Retinal pigment epithelial cell (primary cell): ENCODE measurements at places on chromosomes 3 and 15.
A peak's percentile ranks its signal among the peaks of the same experiment; 100 is the strongest.

DNA sequence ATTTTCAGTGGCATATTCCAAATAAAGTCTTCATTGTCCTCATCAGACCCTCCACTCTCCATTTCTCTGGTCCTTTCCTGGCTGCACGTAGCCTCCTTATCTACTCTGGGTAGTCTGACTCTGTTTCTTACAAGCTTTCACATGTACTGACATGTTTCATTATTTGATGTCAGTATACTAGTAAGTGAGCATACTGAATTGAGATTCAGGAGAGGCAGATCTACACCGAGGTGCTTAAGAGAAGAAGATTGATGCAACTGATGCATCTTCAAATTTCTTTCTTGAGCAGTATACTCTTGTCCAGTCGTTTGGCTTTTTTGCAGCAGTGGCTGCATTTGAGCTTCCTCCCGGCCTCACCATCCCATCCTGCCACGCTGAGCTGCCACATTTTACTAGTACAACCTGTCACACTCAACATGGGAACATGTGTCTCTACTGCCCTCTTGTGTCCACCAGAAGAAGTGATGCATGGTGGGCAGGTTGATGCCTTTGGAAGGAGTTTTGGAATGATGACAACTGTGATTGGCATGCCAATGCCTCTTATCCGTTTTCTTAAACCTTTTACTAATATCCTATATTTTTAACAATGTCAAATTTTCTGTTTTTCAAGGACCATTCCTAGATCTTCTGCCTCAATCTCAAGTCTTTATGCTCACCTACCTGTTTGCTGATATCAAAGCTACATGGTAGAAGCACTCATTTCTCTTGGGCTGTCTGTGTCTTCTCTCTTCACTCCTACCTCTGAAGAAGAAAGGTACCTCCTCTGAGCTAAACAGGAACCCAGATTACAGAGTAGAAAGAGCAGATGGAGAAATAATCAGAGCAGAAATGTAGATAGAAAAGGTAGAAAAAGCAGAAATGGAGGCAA is 38.7 kb downstream of the GUCA1C start:
- peak; percentile 46 for DNase-seq

- DNase-seq: no peak
Observed at GRCh38 chr3:3082234-3082924, 27.8 kb downstream of the IL5RA start.

DNA sequence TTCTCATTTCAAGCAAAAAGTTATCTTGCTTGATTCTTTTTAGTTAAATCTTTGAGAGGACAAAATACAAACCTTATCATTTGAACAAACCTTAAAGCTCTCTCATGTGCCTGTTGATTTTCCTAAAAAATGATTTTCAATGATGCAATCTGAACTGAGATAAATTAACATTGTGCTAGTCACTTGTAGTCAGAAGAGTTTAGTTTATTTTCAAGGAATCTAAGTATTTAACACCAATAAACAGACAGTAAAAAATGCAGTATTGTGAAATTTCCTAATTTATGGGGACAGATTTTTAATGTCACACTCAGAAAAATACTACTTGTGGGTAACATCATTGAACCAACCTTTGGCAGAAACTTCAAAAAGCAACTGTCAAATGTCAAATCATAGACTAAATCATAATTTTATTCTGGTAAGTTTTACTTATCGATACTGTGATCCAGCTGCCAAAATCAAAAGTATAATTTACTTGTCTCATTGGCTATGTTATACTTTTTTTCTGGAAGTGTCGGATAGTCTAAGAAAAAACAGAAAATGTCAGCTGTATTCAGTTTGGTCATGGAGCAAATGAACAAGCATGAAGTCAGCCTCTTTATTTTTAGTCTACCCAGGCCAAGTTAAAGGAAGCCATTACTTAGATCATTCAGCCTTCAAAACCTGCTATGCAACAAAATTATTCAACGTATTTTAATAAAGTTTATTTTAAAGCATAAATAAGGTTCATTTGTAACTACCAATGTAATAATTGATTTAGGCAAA is 52.4 kb upstream of the FNDC3B start:
- DNase-seq: no peak

DNA sequence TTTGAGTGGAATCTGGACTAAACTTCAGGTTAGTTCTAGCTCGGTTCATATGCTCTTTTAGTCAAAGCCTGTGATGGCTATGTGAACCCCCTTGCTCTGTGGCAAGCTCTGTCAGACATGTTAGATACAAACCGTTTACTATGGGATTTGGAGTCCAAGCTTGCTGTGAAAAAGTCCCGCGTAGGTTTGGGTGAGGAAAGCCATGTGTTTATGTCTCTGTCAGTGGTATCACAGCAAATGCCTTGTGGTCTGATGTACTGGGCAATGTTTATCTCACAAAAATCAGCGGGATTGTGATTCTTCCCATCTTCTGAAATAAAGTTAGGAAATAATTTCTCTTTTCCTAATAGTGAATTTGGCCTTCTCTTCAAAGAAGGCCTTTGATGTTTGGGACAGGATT is 5.0 kb downstream of the BOC start:
- DNase-seq: no peak

- no peak for DNase-seq
Observed at GRCh38 chr3:69856965-69857705, 117.9 kb downstream of the MITF start.

GRCh38 chr3:127208483-127209100 is 15.7 kb downstream of the PRR23E start:
- no peak for DNase-seq

DNA sequence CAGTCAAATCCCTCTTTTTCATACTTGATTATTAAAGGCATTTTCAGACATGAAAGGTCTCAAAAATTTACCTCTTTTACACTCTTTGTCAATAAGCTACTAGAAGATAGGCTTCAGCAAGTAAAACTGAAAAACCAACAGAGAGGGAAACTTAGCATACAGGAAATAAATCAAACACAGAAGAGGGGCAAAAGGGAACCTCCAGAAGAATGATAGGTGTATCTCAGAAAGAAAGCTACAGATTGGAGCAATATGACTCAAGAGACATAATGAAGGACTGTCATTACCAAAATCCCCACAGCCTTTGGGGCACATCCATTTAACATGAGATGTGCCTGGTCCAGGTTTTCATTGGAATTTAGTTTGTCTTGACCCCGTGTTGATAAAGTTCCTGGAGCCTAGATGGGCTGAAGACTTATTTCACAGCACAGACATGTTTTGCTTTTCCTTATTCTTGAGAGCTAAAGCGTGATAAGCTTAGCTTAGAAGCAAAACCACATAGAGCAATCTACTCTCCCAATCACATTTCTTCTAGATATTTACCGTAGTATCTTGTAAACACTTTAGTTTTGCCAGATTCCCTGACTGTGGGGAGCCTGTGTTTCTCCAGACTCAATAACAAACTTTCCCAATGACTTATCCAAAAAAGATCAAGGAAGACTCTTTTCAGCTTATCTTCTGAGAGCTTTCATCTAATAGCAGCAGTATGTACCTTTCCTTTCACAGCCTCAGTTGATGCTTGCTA is 11.7 kb downstream of the LRRFIP2 start:
- DNase-seq: no peak

DNA sequence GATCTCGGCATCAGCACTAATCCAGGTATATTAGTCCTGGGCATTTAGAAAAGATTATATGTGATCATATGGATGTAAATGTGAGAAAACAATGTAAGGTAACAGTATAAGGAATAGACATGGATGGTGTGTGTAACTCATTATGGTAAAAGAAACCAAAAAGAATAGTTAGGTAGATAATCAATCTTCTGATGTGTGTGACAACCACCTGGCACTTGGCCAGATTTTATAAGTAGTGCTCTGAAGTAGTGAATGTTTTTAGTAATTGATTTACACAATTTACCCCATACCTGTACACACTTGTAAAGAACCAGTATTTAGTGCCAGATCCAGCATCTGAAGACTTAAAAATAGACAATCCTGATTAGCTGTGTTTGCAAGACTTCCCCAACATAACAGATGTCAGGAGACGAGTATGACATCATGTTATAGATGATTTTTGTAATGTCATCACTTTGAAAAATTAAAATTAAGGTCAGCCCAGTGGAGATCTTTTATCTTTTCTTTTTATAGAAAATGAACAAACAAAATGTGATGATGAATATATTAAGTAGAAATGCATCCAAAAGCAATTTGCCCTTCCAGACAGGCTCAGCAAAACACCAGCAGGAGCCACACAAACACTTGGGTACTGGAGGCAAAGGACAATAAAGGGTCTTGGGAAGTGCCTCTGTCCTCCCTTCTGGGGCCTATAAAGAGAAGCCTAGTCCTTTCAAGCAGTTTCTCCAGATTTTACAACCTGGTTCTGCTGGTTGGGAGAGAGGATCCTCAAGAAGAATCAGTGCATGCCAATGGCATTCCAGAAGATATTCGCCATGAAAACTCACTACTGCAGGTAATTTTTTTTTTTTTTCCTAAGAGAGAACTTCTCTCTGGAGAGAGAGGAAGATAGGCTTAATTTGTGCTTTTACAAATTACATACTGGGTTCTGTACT is 140.7 kb downstream of the MECOM start:
- DNase-seq: no peak
